Central memory CD4-positive, alpha-beta T cell (primary cell): ENCODE measurements at places on chromosomes 12 and 14.

GRCh38 chr14:64363265-64363846 is 24.8 kb upstream of the MTHFD1 start:
- no peak for DNase-seq

DNA sequence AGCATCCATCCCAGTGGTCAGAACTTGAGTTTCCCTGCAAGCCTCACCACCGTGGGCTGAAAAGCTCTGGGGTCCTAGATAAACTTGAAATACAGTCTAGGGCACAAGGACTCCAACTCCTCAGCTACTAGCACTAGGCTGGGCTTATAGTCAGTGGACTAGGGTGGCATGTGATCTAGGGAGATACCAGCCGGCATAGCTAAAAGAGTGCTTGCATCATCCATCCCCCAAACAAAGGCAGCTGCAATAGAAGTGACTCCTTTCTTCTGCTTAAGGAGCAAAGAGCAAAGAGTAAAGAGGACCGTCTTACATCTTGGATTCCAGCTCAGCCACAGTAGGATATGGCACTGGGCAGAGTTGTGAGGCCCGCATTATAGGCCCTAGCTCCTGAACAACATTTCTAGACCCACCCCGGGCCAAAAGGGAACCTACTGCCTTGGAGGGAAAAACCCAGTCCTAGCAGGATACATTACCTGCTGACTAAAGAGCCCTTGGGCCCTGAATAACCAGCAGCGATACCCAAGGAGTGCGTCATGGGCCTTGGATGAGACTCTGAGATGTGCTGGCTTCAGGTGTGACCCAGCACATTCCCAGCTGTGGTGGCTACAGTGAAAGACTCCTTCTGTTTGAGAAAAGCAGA is 17.9 kb upstream of the SOS2 start:
- DNase-seq, result no peak

GRCh38 chr14:24843494-24843893 is 206.5 kb downstream of the STXBP6 start:
- DNase-seq, result no peak

DNA sequence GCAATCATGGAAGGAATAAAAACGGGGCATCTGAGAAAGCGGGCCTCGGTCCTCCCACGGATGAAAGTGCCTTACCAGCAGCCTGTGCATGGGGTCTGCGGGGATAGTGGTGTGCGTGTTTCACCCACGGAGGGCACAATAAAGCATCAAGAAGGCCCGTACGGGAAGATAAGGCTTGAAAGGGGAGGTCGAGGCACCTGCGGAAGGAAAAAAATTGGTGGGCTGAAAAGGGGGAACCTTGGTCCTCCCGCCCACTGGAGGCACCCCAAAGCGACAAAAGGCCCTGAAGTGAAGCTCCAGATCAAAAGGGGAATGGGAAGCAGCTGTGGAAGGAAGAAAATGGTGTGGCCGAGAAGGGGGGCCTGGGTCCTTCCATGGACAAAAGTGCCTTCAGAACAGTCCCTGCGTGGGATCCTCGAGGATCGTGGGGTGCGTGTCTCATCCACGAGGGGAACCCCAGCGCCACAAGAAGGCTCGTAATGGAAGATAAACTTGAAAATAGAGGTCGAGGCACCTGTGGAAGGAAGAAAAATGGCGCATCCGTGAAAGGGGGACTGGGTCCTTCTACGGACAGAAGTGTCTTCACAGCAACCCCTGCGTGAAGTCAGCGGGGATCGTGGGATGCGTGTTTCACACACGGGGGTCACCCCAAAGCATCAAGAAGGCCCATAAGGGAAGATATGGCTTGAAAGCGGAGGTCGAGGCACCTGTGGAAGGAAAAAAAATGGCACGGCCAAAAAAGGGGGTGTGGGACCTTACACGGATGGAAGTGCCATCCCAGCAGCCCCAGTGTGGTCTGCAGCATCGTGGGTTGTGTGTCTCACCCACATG is 276.9 kb downstream of the ALG10 start:
- DNase-seq, result no peak

DNA sequence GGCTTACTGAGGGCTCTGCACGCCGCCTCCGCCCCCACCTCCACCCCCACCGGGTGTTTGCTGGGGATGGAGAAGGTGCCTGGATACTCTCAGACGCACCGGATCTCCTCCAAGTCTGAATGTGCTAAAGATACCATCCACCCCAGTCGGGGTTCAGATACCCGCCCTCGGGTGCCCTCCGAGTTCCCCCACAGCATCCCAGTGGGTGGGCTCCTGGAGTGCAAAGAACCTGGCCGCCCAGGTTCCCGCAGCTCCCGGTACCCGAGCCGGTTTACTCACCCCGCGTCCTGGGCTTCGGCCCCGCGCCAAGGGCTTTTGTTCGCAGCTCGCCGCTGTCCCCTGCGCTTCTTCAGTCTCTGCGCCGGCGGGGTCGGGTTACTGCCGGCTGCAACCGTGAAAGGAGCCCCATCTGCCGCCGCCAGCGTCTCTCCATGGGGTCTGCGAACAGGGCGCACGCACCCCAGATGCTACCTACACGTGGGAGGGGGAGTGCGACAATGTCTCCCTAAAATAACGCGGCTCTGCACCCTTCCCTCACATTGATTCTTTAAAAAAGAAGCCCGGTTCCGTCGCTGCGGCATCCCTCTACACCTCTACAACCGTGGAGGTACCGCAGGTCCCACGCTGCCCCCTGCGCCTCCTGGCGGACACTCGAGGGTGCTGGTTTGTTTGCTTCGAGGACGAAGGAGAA is at the start of gene CCDC177:
Gene CCDC177, minus strand, starts transcription at position 609 of the 691 bp plus-strand sequence. CDS start 1,249 bp downstream, outside the sequence.
- peak; percentile 58 for DNase-seq

DNA sequence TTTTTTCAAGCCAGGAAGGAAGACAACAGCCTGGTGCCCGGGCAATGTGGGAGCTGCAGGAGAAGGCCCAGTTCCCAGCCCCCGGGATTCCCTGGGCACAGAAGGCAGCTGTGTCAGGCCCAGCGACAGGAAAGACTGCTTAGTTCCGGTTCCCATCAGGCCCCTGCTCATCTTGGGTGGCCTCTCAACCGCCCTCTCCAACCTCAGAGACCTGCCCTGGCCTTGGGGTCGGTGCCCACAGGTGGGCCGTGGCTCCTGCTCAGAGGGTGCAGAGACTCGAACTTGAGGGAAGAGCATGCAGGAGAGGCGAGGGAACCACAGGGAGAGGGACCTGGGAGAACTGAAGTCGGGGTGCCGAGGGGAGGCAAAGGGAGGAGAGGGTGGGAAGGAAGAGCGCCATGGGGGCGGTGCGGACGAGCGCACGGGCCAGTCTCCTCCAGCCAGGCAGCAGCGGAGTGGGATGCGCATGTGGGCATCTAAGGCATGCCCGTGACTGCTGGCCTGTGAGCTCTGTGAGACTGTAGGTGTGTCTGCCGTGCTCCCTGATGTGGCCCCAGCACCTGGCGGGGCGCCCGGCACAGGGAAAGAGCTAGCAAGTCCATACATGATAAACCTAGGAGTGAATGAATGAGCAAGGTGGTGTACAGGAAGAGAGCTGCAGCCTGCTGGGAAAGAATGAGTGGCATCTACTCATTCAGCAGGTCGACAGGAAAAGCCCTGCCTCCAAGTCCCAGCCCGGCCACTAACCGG is 42.7 kb downstream of the SSH1 start:
- no peak for DNase-seq

DNA sequence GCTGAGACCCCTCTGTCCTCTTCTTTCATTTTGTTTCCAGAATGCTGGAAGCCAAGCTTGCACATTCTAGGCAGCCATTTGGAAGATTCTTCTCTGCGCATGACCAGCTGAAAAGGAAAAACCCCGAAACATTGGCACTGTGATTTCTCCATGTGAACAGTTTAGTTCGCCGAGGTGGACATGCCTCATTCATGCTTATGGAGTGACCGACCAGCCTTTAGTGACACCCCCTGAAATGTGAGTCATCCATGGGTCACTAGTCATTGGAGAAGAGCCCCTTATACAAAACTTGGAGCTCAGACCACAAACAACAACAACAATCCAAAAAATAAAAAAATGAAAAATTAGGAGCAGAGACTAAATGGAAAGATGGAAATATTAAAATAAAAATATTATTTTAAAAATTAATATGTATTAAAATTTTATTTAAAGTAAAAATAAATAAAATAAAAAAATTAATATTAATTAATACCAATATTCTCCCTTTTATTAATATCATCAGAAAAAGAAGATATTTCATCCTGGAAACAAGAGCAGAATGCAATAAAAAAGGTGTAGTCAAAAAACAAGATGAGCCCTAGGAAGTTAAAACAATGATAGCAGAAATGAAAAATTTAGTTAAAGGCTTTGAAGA is 9.5 kb upstream of the KRT7 start:
- DNase-seq, result no peak

GRCh38 chr12:93173178-93173957 is 204.4 kb upstream of the NUDT4 start:
- no peak for DNase-seq

DNA sequence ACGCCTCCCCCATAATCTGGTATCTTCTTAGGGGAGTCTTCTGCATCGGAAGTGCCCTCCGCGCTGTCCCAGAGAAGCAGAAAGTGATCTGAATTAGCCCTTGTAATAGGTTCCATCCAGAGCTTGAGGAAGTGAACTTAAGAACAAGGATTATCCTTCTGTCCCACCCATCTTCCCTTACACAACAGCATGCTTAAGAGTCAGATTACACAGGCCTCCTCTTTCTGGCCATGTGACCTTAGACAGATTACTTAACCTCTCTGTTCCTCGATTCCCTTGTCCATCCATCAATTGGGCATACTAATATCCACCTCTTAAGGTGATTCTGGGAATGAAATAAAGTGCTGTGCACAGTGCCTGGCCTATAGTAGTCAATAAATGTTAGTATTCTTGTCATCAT is 11.4 kb downstream of the CABP1 start:
- DNase-seq, result no peak

GRCh38 chr12:53330671-53331070 is 5.5 kb downstream of the SP7 start:
- no peak for DNase-seq
